ENCODE measurements at places on chromosomes 3 and 15.

DNA sequence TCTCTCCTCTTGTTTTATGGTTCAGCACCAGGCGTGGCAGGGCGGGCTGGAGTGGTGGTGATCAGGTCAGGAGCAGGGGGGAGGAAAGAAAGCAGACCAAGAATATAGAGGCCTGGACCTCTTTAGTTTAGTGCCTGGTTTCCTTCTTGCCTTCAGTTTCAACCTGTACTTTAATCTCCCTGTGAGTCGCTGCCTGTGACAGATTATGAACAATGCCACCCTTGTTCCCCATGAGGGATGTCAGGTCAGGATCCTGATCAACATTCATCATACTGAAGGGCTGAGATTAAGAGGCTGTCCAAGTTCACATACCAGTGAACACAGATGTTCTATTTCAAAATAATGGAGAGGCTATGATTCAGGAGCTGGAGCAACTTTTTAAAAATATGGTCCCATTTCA, 11.4 kb downstream of the ENTPD3 start:
- DNase-seq: no peak

GRCh38 chr3:115975796-115976195, 352.5 kb downstream of the GAP43 start:
- DNase-seq: no peak

- DNase-seq: no peak
Observed at GRCh38 chr15:48653913-48654670, 8.6 kb upstream of the FBN1 start.

DNA sequence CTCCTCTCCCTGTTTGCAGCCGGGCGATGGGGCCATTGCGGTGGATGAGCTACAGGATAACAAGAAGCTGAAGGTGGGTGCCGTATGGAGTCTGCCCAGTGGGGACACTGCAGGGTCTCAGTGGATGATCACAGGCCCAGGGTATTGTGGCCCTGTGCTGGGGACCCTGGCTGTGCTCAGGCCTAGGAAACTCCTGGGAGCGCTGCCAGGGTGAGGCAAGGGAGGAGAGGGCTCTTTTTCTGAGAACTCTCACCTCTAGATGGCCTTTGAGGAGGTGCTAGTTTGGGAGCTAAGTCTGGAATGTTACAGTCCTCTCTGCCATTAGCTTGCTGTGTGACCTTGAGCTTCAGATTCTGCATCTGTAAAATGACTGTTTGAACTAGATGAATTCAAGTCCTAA, 16.4 kb downstream of the SLC24A1 start:
- DNase-seq: no peak

GRCh38 chr3:147529551-147529950, 120.4 kb downstream of the ZIC1 start:
- DNase-seq: no peak

GRCh38 chr3:15064299-15064834, 748 bp downstream of the MRPS25 start:
- no peak for DNase-seq

- no peak for DNase-seq
Observed at GRCh38 chr15:36208868-36209582, 370.4 kb upstream of the CDIN1 start.

DNA sequence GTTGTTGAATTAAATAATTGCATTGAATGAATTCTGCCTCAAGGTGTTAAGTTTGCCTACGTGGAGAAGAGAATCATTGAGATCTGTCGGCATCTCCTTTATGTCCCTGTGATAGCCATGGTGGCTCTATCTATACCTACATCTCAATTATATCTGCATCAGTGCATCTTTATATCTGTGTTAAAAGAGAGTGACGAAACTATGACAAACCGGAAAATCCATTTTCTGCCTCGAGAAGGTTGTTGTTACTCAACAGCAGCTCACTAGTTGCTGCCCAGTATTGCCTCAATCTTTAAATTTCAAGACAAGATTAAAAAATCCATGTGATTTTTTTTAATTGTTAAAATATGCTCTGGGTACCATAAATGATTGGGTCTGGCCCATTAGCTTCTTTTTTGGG, 58.7 kb downstream of the GUCA1C start:
- DNase-seq: no peak

DNA sequence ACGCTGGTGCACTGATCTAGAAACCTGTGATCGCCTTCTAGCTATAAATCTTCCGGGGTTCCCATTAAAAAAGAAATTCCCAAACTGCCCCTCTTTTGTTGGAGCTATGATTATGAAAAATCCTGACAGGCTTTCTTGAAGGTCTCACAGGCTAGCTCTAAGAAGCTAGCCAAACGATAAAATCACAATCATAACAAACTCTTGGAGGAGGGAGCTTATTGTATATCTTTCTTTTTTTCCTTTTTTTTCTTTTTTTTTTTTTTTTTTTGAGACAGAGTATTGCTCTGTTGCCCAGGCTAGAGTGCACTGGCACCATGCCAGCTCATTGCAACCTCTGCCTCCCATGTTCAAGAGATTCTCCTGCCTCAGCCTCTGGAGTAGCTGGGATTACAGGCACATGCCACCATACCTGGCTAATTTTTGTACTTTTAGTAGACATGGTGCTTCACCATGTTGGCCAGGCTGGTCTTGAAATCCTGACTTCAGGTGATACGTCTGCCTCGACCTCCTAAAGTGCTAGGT, 72.0 kb downstream of the MYO1E start:
- no peak for DNase-seq

- DNase-seq: no peak
Observed at GRCh38 chr3:63353383-63353782, 75.3 kb downstream of the SYNPR start.

- DNase-seq: no peak
Observed at GRCh38 chr3:180594631-180595558, 7.1 kb upstream of the TTC14 start.

- no peak for DNase-seq
Observed at GRCh38 chr15:74252291-74252690, 16.2 kb downstream of the CCDC33 start.

DNA sequence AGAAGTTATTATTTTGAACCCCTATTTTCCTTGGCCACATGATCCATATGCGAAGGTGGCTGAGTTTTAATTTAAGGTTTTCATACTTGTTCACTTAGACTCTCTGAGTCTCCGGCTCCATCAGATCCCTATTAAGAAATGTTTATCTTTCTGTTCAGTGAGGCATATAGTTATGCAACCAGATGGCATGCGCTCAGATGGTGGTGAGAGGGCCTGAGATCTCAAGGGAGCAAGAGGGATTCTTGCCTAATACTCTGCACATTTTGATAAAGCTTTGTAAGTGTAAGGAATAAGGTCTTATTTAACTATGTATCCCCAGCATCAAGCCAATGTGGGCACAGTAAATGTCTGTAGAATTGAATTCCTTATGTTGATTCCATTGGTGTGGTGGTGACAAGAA, 78.9 kb upstream of the DPH6 start:
- no peak for DNase-seq

DNA sequence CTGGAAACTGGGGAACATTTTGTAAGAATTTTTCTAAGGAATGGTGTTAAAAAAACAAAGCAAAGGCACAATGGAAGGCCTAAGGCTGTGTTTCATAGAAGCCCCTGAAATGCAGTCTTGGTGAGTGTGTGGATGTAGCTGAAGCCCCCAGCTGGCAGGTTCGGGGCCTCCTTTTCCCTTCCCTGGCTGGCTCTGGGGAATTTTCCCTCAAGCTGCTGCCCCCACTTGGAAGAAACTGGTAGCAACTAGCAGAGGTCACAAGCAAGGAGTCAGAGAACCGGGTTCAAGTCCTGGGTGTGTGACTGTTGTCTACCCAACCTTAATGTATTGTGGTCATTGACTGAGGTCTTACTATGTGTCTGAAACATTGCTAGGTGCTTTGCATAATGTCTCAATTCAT, 85.3 kb upstream of the MYZAP start:
- no peak for DNase-seq

GRCh38 chr3:53044711-53045517, 959 bp downstream of the SFMBT1 start:
- DNase-seq: no peak

DNA sequence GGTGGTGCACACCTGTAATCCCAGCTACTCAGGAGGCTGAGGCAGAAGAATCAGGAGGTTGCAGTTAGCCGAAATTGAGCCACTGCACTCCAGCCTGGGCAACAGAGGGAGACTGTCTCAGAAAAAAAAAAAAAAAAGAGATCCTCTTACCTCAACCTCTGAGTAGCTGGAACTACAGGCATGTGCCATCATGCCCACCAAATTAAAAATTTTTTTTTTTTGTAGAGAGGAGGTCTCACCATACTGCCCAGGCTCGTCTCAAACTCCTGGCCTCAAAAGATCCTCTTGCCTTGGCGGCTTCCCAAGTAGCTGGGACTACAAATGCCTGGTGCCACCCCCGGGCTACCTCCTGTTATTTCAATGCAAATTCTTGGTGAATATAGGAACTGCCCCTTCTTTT, 1.5 kb downstream of the UMPS start:
- peak; percentile 52 for DNase-seq

- no peak for DNase-seq
Observed at GRCh38 chr3:172564499-172564898, 41.3 kb upstream of the TNFSF10 start.

GRCh38 chr3:116264546-116265319, 180.6 kb downstream of the LSAMP start:
- no peak for DNase-seq

Data from NCI-H1048 (cell line).